NCI-H2081 treated with DMSO at 0.1 percent for 48 hours (cell line): ENCODE measurements at places on chromosomes 11 and 22.

GRCh38 chr11:36304351-36304750, 8.3 kb downstream of the PRR5L start:
- no peak for DNase-seq

DNA sequence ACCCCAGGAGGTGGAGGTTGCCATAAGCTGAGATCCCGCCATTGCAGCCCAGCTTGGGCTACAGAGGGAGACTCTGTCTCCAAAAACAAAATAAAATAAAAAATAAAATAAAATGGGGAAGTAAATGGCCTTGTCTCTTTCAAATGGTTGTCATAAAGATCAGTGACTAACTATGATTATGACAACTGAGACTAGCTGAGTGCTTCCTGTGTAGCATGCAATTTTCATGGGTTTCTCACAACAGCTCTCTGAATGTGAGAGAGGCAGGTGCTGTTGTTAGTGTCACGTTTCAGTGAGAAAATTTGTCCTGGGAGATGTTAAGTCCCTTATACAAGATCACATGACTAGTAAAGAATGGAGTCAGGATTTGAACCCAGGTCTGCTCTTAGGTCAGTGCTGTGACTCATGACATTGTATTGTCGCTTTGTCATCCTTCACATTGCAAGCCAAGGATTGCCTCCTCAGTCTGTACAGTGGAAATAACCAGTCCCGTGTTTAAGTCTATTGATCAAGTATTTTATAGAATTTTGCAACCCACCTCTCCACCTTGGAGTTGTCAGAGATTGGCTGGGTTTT, 163.3 kb upstream of the CCDC90B start:
- no peak for DNase-seq

GRCh38 chr11:58504232-58504631, 3.7 kb downstream of the OR5B21 start:
- DNase-seq = no peak

GRCh38 chr11:8342821-8343681, 79.4 kb upstream of the LMO1 start:
- no peak for DNase-seq

DNA sequence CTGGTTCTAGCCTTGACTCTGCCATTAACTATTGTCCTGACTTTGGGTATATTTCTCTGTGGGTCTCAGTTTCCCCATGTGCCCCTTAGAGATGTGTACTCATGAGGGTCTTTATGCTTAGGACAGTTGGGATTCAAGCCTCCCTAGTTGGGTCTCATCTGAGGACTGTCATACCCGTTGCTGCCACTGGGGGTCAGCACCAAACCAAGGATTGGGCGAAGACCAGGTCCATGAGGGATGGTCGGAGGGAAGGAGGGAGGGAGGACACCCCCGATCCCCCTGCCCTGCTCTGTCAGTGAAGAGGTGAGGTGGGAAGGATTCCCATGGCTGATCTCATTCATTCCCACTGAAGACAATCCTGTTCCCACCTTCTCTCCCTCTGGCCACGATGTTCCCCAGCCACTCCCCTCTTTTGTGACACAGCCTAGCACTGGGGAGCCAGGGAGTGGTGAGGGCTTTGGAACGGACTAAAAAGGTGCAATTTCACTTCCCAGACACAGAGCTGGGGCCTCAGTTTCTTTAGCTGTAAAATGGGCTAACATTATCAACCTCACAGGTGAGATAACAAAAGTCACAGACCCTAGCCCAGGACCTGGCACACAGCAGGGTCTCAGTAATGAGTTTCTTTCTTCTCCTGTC, 12.4 kb upstream of the KLHL35 start:
- no peak for DNase-seq

DNA sequence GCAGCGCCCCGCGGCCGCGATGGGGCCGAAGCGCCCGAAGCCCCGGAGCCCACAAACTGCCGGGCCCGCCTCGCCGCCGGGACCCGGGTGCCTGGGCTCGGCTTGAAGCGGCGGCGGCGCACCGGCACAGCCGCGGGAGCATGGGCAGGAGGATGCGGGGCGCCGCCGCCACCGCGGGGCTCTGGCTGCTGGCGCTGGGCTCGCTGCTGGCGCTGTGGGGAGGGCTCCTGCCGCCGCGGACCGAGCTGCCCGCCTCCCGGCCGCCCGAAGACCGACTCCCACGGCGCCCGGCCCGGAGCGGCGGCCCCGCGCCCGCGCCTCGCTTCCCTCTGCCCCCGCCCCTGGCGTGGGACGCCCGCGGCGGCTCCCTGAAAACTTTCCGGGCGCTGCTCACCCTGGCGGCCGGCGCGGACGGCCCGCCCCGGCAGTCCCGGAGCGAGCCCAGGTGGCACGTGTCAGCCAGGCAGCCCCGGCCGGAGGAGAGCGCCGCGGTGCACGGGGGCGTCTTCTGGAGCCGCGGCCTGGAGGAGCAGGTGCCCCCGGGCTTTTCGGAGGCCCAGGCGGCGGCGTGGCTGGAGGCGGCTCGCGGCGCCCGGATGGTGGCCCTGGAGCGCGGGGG, 346 bp downstream of the FJX1 start:
- no peak for DNase-seq

GRCh38 chr22:50272044-50272802, 2.0 kb upstream of the MAPK11 start:
- no peak for DNase-seq
